ENCODE measurements at places on chromosomes 4 and X.

DNA sequence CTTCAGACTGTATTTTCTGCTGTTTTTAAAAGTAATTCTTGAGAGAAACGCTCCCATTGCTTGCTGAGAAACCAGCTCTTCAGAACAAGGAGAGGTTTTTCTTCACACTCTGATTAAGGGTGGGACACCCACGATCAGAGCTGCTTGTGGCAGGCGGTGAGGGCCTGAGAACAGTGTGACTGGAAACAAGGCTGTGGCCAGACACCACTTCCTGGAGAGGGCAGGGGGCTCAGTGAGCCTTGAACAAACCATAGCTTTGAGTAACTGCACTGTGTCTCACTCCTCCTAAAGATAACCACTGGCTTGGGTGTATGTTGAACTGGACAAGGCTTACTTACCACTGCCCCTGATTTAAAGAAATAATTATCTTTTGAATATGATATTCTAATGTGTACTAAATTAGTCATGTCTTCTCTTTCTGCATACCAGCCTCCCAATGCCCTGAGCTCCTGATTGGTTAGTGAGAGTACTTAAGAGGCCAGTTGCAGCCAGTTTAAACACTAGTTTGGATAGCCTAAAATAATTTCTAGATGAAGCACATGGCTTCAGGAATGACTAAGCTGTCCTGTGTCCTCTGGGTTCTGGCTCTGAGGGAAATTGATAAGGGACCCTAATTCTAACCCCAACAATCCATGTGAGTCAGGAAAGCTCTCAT, 3.7 kb upstream of the GPR82 start:
- DNase-seq = no peak

DNA sequence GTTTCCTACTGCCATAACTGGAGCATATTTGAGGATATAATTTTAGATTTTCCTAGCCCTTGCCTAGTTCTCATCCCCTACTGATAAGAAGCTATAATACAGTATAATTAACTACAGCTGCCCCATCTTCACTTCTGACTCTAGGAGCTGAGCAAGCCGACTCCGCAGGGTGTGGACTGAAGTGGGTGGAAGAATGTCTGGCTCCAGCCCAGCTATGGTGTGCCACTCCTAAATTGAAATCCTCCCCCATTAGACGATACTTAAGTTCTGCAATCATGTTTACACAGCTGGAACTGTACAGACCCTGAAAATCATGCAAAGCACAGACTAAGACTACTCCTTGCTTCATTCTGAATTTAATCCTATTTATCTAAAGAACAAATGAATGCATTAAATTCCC, 93.1 kb downstream of the PCDH19 start:
- DNase-seq = peak; percentile 17

- DNase-seq = no peak
Measured at GRCh38 chrX:65920620-65921019, 119.3 kb downstream of the VSIG4 start.

DNA sequence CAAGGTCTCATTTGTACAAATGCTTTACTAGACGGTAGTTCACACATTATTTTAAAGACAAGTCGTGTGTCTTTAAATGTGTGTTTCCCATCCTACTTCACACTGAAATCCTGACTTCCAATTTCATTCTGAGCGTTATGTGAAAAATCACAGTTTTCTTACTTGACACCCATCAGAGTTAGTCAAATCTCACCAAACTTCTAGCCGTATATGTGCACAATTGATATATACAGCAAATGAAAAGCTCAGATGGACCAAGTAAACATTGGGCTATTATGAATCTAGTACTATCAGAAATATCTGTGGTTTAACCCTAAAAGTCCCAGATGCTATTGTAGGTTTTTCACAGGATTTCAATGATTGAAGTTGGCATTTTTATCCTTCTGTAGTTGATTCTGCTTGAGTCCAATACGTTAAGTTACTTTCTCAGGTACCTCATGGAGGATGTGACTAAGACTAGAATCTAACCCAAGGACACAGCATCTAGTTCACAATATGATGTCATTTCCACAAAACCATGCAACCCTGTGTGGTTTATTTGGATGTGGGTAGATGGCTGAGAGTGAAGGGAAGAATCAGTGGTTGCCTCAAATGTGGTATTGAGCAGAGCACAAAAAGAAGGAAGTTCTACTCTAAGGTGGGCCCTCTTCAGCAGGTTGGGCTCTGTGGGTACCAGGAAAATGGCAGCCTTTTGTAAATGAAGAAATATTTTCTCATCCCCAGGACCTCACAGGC, 22.1 kb upstream of the TRIM60 start:
- no peak for DNase-seq

DNA sequence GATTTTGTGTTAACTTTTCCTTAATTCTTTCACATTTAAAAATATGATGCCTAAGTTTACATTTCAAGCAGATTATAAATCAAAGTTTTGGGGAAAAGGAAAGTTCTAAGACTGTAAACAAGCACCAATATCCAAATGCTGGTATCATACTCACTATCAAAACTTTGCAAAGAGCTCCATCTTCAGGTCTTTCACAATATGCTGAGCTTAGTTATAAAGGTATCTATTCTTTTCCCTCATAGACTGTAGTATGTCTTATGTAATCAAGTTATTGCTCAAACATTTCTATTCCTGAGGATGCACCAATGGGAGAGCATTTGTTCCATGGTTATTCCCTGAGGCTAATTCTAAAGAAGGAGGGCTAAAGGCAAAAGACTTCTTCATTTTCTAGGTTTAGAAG, 207.9 kb upstream of the FAM241A start:
- no peak for DNase-seq

GRCh38 chrX:136689436-136689835, 41.5 kb downstream of the CD40LG start:
- peak; percentile 32 for DNase-seq

Measured in skeletal muscle cell (primary cell).